ENCODE measurements at places on chromosomes 16 and 17.

- DNase-seq: peak; percentile 51
These were observed 66.3 kb upstream of the MYOCD start for GRCh38 chr17:12599186-12599920.

DNA sequence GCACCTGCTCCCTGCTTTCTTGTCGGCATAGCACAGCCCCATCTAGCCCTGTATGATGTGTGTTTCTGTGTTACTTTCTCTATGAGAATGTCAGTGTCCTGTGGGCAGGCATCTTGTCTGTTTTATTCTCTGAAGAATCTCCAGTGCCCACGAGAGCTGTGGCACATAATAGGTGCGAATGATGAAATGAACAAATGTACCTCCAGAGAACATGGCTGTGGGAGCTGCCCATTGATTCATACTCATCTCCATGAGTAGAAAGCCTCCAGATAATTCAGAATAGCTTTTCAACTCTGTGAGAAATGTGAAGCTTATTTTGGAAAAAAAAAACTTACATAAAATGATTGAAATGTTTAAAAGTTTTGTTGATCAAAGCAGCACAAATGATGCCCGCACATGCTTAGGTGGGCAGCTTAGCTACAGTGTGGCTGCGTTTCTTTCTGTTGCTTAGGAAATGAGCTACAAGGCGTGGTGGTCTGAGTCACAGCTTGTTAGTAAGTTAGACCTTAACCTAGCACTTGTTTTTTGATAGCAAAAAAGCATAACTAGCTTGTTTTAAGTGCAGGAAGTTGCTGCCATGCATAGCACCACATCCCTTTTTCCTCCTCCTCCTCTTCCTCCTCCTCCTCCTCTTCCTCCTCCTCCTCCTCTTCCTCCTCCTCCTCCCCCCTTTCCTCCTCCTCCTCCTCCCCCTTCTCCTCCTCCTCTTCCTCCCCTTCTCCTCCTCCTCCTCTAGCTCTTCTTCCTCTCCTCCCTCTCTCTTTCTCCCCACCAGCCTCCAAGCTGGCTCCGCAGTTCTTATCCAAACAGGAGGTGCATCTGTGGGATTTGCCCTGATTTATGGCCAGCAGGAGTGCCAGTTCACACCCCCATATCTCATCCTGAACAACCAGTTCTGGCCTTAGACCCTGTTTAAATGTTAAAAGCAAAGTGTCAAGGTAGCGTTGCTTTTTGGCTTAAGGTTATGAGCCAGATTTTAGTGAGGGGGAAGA, 221.5 kb downstream of the IRF8 start:
- peak; percentile 50 for DNase-seq

GRCh38 chr17:82823004-82823403, 16.8 kb downstream of the ZNF750 start:
- DNase-seq: no peak

GRCh38 chr16:81779536-81780320, 637 bp downstream of the PLCG2 start:
- peak; percentile 15 for DNase-seq

DNA sequence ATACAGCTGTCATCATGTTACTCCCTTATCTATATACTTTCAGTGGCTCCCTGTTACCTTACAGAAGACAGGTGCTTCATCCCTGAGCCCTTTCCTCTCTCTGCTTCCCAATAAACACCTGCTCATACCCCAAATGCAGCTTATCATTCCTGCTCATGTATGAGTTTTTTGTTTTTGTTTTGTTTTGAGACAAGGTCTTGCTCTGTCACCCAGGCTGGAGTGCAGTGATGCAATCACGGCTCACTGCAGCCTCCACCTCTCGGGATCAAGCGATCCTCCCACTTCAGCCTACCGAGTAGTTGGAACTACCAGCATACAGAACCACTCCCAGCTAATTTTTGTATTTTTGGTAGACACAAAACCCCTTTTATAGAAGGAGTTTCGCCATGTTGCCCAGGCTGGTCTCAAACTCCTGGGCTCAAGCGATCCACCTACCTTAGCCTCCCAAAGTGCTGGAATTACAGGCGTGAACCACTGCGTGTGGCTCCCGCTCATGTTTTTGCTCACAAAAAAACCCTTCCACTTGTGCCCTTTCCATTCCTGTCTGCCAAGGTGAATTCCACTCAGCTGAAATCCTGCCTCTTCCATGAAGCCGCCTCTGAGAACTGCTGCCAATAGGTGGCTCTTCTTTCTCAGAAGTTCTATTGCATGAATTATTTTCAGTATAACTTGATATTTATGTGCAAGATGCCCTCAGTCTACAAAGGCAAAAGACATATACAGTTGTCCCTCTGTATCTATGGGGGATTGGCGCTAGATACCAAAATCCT, 7.9 kb upstream of the RNF157 start:
- no peak for DNase-seq

DNA sequence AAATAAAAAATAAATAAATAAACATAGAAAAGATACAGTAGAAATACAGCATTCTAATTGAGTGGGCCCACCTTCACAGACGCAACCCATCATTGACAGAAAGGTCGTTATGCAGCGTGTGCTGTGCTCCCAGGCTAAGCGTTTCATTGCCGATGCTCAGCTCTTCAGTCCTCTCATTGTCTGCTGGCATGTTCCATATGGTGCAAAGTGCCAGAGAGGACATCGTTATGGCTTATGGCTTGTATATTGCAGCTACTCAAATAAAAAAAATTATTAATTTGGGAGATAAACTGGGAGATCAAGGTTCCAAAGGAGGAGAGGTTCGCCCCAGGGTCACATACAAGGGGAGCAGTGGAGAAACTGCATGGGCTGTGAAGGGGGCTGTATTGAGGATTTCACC, 11.3 kb upstream of the UBALD2 start:
- no peak for DNase-seq
